ENCODE measurements at places on chromosomes 13 and 19.

GRCh38 chr19:51565583-51565982 is 5.5 kb upstream of the ZNF175 start:
- no peak for DNase-seq

DNA sequence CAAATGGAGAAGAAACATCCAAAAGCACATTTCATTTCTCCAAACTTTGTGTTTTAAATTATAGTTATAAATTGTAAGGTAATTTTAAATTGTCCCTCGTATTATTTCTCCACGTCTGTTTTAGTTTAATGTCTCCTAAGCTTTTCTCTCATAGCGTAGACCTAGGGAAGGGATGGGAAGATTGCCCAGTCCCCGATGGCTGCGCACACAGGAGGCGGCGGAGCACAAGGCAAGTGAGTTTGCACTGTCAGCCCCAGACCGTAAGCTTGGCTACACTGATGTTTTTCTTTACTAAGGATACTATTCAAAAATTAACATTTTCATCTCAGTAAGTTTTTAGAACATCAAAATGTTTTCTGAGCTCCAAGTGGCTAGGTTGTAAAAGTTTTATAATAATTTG is 72.3 kb downstream of the GPR12 start:
- no peak for DNase-seq

DNA sequence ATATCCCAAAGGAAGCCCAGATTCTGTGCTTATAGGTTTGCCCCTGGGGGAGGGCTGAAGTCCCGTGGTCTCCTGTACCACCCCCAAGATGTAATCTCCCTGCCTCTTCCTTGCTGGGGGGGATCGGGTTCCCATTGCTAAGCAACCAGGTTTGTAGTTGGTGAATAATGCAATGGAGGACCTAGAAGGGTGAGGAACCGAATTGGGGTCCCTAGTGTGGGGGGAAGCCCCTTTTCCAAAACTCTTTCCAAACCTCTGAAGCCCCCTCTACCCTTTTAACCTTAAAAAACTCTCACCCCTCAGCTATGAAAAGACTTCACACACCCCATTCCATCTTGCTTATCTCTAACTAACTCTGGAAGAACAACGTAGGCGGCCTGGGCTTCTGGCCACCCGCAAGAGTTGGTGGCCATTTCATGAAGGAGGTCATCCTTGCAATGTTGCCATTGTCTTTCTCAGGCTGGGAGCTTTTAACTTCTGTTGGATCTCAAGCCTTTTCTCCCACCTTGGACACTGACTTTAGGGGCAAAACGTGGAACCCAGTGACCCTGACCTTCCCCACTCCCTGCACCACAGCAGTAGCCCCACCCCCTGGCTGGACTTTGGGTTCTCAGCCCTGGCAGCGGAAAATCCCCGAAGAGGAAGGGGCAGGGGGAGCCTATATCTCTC is 661 bp downstream of the PALM3 start:
- no peak for DNase-seq

DNA sequence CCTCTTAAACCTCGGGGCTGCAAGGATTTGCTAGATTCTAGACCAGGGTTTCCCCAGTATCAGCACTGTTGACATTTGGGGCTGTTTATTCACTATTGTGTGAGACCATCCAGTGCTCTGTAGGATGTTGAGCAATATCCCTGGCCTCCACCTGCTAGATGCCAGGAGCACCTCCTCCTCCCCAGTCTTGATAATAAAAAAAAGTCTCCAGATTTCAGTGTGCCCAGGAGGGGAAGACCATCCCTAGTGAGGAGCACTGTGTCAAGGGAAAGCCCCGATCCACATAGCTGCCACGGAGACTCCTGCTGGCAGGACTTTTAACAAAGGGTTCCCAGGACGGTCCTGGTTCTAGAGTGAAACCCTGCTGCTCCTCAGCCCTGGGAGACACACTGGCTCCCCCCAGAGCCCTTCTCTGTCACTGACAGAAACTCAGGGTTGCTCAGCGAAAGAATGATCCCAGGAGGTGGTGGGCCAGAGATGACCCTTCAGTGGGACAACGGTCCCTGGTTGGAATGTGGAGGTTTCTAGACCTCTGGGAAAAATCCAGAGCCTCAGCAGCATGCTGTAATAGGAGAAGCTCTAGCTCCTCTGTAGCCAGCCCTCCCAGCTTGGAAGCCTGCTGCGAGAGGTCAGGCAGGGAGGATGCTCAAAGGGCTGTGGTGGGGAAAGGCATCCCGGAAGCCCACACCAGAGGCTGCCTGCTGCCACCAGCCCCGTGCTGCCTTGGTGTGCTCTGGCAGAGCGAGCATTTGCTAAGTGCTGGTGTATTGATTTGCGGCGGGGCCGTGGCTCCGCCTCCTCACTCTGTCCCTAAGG is 20.3 kb downstream of the LYL1 start:
- DNase-seq, result peak; percentile 62

DNA sequence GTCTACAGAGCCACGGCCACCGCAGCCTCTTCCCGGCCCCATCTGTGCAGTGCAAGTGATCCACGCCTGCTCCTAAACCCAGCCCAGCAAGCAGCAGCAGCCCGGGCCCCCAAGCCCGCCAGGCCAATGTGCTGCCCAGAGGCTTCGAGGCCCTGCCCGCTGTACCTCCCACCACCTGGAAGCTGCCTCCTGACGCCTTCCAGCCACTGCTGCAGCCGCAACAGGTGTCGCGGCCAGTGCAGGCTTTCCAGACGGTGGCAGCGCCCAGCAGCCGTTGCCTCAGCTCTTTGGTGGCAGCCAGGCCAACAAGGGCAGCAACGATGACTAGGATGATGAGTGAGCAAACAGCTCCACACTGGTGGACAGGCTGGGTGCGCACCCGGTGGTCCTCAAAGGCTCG is 50.2 kb upstream of the TPM4 start:
- DNase-seq, result no peak

- DNase-seq, result no peak
These were observed 594 bp downstream of the ZNF559 start for GRCh38 chr19:9324584-9324962.

DNA sequence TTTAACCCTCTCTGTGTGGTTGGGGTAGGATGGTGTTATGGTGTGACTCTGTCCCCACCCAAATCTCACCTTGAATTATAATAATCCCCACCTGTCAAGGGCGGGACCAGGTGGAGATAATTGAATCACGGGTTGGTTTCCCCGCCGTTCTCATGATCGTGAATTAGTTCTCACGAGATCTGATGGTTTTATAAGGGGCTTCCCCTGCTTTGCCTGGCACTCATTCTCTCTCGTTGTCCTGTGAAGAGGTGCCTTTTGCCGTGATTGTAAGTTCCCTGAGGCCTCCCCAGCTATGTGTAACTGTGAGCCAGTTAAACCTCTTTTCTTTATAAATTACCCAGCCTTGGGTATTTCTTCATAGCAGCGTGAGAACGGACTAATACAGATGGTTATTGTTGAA is 68.8 kb downstream of the ARHGEF7 start:
- DNase-seq, result no peak

DNA sequence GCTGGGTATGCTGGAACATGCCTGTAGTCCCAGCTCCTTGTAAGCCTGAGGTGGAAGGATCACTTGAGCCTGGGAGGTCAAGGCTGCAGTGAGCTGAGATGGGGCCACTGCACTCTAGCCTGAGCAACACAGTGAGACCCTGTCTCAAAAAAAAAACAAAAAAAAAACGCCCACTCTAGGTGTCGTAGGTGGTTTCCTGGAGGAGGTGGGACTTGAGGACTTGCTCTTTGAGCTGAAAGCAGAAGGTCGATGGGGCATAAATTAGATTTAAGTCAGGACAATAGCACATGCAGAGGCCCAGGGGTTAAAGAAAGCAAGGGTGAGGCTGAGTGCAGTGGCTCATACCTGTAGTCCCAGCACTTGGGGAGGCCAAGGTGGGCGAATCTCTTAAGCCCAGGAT is 12.9 kb upstream of the ILF3 start:
- no peak for DNase-seq

GRCh38 chr13:67791047-67791446 is 560.9 kb upstream of the PCDH9 start:
- DNase-seq, result no peak

DNA sequence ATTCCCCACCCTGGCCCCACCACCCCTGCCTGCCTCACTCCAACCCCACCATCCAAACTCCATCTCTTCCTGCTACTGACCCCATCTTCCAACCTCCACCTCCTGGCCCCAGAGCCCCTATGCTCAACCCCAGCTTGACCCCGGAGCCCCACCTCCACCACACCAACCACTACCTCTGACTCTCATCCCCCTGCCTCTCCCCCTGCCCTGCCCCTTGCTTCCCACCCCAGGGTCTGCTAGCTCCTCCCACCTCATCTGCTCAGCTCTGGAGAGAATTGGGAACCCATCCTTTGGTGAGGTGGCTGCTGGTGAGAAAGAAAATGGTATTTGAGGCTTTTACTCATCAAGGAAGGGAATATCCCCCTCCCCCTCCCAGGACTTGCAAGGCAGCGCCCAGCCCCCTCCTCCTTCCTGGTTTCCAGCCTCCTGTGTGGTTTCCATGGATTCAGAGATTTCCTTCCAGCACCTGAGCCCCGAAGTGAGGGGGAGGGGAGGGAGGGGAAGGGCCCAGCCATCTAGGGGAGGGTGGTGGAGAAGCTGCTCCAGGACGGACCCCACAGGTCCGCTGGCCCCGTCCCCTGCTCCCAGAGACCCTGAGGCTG is 11.4 kb upstream of the PEPD start:
- DNase-seq, result no peak

- DNase-seq, result no peak
These were observed 220.7 kb downstream of the RFC3 start for GRCh38 chr13:34038541-34039068.

DNA sequence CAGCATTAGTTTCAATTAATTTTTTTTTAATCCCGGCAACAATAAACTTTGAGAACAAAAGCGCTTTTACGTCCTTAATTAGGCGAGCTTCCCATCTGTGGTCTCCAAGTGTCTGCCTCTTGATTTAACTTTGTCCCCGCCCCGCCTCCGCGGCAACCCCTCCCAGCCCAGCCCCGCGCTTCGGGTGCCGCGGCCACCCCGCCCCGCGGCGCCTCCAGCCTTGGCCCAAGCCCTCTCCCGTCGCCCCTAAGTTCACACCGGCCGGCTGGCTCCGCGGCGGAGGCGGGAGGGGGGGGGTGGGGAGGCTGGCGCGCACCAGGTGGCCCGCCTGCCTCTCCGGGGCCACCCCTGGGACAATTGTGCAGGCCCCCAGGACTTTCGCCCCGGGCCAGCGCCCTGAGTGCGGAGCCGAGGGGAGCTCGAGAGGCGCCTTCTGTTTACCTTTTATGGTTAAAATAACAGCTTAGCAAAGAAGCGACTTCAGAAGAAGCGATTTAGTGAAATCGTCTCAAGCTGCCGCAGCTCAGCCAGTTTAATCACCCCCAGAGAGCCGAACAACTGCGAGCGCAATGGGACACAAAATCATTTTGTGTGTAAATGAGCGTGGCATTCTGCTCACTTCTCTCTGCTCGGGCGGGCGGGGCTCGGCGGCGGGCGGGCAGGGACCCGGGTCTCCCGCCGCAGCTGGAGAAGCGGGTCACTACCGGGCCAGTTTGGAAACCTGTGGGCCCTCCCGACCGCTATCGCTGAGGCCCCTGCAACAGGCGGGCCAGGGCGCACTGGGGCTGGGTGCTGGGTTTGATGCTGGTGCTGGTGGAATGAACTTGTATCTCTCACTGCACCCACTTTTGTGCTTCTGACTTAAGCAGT is 1.4 kb downstream of the KCTD15 start:
- DNase-seq, result peak; percentile 38

DNA sequence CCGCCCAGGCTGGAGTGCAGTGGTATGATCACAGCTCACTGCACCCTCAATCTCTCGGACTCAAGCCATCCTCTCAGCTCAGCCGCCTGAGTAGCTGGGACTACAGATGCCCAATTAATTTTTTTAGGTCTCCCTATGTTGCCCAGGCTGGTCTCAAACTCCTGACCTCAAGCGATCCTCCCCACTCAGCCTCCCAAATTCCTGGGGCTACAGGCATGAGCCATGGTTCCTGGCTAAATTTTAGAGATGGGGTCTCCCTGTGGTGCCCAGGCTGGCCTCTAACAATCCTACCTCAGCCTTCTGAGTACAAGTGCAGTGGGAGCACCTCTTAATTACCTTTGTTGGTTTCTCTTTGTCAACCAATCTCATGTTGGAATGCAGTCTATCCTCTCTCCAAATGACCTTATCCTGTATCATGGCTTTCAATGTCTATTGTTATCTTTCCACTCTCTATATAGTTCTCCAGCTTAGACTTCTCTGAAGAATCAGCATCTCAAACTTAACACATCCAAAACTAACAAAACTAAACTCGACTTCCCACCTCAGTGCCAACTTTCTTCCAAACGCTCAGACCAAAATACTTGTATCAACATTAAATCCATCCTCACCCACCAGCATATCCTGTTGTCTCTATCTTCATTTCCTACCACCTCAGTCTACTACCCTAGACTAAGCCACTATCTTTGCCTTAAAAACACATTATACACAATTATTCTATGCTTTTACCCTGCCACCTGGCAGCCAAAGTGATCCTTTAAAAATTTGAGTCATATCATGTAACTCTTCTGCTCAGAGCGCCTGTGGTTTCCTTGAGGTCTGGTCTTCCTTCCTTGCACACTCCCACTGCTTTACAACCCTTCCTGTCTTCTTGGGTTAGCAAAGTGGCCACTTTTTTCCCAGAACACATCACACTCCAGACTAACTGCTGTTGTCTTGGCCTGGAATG is 6.7 kb downstream of the TPT1 start:
- no peak for DNase-seq

GRCh38 chr13:39415008-39415802 is 187.8 kb downstream of the LHFPL6 start:
- DNase-seq, result peak; percentile 26

- DNase-seq, result peak; percentile 84
These were observed 101.2 kb upstream of the TEX29 start for GRCh38 chr13:111219280-111219679.

DNA sequence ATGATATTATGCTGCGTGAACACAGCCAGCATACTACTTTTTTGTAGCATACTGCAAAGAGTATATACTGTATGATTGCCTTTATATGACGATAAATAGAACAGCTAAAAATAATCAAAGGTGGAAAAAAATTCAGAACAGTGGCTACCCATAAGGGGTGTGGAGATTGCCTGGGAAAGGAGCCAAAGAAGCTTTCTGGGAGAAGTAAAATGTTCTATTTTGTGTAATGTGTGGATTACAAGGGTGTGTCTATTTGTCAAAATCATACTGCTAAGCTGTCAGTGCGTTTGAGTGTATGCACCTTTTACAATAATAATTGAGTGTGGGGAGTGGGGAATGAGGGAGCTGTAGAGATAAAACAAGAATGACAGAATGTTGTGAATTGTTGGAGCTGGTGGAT is 45.2 kb upstream of the MTIF3 start:
- DNase-seq, result no peak

DNA sequence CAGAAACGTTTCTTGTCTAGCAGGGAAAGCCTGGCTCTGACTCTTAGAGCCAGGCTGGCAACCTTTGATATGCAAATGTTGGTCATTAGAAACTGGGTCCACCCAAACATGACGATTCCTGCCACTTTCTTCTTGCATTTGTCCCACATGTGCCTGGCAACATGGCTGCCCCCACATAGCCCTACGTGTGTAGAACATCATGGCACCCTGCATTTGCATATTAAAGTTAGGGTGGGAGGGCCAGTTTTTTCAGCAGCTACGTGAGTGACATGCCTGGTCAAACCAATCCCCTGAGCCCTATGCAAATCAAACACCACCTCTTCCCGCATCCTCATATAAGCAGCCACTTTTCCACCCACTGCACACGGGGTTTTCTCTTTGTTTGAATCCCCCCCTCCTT is 95.0 kb downstream of the LIG4 start:
- no peak for DNase-seq

GRCh38 chr13:95494082-95494681 is 58.3 kb upstream of the CLDN10 start:
- peak; percentile 43 for DNase-seq

All from hepatic stellate cell (primary cell).